WTC11 (cell line): ENCODE measurements at places on chromosomes 5 and 9.

DNA sequence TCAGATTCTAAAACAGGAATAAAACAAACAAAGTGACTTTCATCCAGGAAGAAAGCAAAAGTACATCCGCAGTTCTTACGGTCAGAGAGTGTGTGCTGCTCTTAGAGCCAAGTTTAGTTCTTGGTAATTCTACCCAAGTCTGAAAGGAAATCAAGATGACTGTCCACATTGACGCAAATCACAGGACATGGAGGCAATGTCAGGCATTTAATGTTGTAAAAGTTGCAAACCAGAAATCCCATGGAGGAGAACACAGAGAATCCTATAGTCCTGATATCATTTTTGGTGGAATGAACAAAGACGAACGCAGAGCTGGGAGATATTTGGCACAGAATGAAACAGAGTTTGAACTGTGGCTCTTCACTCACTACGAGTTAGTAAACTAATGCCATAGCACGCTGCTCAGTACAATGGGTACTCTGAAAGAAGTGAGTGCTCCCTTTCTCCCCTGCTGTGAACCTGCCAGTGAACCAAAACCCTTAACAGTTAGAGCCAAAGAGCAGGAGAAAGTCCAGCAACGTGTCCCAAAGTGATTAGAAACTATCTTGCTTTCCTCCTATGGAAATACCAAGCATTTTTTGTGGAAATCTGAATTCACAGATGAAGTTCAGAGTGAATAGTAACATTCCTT, 74.3 kb downstream of the MUSK start:
- peak; percentile 19 for DNase-seq

- no peak for DNase-seq
Measured at GRCh38 chr9:137256362-137256761, 1.2 kb downstream of the NELFB start.

GRCh38 chr9:73527521-73527920, 375.9 kb downstream of the ANXA1 start:
- DNase-seq = no peak

DNA sequence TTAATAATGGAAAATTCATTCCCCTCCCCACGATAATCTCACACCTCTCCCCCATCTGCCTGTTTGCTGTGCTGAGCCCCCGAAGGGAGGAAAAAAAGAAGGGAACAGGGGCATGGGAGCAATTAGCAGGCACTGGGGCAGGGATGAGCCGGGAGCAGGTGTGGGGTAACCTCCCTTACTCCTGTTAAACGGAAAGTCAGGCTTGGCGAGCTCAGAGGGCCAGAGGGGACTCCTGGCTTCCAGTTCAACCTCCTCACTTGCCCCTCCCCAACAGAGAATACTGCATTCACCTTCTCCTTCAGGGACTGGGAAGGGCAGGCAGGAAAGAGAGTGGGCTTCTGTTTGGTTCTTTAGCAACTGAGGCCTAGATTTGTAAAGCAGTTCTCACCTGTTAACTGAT, 1.6 kb downstream of the AFAP1L1 start:
- DNase-seq = no peak

DNA sequence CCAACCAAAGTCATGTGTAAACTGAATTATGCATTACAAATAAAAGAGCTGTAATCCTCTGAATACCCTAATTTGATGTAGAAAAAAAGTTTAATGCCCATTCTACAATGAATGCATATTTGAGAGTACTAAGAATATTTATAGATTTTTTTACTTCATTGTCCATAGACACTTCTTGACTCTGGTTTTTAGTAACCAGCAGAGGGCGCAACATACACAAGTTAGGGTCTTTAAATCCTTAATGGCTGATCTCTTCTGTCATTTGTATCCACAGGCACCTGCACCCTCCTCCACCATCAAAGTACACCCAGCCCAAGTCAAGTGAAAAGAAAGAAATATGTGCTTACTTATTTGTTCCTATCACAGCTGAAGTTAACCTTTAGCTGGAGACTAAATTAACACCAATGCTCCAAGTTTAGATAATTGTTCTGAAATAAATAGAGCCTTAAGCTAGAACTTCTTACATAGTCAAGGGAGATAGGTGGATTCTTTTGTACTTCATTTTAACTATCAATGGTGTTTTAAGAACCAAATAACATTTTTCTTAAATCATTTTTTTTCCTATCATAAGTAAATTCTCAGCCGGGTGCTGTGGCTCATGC, 524.2 kb upstream of the DAB2 start:
- DNase-seq = peak; percentile 14
